ENCODE measurements at places on chromosomes 2 and 18.
A peak's percentile ranks its signal among the peaks of the same experiment; 100 is the strongest.

GRCh38 chr2:45988879-45989278 lies 308.3 kb upstream of the EPAS1 start:
- no peak for DNase-seq

GRCh38 chr2:168912901-168913369 lies 11.8 kb downstream of the G6PC2 start:
- peak; percentile 8 for DNase-seq

GRCh38 chr2:46232860-46233259 lies 64.3 kb upstream of the EPAS1 start:
- DNase-seq: peak; percentile 38

DNA sequence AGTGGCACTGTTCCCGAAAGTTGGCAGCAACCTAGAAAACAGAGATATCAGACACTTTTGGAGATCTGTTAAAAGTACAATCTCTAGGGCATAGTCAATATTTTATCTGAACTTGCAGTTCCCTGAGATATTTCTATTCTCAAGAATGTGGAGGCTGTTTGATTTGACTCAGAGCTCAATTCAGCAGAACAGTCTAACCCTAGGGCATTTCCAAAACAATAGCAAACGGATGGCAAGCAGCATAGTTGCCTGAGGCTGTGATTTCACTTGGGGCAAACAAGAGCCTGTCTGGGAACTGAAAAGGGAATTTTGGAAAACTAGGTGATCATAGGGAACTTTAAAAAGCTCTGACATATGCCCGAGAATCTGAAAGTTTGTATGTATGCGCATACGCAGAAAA lies 772.8 kb upstream of the LRRTM1 start:
- no peak for DNase-seq

- DNase-seq: peak; percentile 81
These were observed 42.5 kb downstream of the CPO start for GRCh38 chr2:206981739-206982340.

DNA sequence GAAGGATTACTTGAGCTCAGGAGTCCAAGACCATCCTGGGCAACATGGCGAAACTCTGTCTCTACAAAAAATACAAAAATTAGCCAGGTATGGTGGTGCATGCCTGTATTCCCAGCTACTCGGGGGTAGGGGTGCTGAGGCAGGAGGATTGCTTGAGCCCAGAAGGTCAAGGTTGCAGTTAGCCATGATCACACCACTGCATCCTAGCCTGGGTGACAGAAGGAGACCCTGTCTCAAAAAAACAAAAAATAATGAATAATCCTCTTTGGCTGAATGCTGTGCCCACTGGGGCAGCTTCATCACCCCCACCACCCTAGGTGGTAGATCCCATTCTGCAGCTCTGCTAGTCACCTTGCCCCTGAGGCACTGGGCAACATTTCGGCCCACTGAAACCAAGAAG lies 109.4 kb downstream of the ZFP36L2 start:
- DNase-seq: no peak

DNA sequence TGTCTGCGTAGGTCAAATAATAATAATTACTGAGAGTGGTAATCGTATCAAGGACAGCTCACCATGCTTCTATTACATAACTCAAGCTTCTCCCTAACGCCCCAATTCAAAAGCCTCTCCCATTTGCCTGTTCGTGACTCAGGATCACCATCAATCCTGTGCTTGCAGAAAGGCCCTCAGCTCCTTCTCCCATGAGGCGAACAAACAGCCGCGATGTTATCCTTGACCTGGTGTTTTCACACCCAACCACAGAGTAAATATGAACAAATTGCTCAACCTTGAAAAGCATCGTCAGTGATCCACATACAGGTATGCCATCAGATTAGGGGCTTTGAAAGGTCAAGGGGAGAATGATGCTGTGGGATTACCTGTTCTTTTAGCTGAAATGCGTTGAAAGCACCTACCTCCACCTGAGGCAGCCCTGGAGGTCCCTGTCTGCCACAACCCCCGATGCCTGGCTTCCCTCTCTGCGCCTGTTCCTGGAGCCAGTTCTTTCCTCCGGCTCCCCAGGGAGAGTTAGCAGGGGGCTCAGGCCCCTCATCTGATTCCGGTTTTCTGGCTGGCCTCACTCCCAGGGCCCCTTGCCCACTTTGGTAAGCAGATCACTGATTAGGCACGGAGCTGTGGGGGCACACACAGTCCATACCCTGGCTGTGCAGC lies 39.1 kb upstream of the ODC1 start:
- DNase-seq: no peak

- DNase-seq: no peak
These were observed 85.6 kb downstream of the ZNF804A start for GRCh38 chr2:184683911-184684310.
